ENCODE measurements at places on chromosomes 6 and 20.
A peak's percentile ranks its signal among the peaks of the same experiment; 100 is the strongest.

GRCh38 chr6:107776415-107776814 is 47.7 kb downstream of the SCML4 start:
- DNase-seq: no peak

DNA sequence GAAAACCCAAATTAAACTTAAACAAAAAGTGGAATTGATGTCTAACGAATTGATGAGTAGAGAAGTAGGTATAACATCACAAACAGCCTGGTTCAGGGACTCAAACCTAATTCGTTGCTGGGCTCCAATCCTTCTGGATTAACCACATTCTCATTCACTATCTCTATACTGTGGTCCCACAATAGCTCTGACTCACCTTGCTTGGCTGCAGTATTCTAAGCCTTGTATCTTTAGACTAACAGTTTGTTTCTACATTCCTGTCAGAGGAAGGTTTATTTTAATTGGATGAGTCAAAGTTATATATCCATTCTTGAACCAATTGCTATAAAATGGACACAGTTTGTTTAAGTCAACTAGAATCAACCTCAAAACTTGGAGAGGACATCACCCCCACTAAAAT is 530.5 kb upstream of the PTCHD4 start:
- DNase-seq: no peak

- no peak for DNase-seq
Measured at GRCh38 chr6:134002821-134003220, 49.6 kb downstream of the SLC2A12 start.

DNA sequence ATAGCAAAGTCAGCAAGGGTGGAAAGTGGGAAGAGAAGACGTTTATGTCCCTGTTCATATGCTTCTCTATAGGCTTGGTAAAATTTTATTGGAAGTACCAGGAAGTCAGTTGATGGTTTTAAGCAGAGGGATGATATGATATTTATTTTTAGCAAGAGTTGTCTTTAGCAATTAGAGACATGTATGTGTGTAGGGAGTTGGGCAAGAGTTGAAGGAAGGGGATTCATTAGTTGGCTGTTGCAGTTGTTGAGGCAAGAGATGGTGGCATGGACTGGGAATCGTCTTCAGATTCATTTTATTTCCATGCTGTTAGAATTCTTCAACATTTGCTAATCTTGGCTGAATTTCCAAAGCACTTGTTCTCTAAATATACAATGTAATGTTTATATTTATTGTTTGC is 85.6 kb downstream of the QKI start:
- no peak for DNase-seq

DNA sequence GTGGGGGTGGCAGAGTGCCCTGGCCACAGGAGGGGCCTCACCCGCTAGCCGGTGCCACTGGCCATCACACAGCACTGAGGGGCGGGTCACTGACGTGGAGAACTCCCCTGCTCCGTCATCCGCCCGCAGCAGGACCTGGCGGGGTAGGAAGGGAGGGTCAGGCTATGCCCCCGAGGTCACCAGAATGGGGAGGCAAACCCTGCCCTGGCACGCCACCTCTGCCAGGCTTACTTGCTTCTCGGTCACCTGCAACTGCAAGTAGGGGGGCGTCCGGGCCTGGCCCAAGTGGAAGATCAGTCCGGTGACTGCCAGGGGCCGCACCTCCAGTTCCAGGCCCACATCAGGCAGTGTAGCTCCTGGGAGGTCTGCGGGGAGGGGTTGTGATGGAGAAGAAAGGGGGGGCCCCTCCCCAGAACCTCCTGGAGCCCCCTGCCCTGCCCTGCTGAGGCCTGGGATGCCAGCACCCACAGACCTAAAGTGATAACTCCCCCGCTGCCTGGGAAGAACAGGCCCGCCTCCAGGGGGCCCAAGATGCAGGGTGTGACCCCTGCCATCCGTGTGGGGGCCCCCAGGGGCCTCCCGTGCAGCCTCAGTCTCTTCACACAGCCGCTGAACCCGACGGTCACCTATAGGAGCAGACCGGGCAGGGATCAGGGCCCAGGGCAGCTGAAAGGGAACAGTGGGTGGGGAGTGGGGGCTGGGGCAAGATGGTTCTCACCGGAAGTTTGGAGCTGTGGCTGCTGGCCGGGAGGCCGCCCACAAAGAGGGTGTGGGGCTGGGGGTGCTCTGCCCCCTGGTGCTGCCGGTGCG is 7.4 kb downstream of the ADRM1 start:
- no peak for DNase-seq

GRCh38 chr6:70489364-70489763 is 76.1 kb downstream of the FAM135A start:
- no peak for DNase-seq

DNA sequence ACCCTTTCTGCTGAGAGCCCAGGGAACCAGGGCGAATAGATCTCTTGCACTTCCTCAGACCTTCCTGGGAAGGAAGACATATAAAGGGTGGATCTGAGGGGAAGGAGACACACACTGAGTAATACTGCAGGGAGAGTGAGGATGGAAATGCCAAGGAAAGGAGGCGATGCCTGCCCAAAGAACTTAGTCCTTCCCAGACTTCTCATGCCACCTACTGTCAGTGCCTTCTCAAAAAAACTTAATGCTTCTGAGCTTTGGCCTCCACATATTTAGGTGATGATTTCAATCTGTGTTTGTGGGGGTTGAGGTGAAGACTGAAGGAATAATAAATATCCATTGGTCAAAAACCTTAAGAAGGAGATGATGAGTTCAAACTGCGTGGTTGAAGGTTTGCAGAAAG is 9.7 kb downstream of the BTN3A1 start:
- no peak for DNase-seq

DNA sequence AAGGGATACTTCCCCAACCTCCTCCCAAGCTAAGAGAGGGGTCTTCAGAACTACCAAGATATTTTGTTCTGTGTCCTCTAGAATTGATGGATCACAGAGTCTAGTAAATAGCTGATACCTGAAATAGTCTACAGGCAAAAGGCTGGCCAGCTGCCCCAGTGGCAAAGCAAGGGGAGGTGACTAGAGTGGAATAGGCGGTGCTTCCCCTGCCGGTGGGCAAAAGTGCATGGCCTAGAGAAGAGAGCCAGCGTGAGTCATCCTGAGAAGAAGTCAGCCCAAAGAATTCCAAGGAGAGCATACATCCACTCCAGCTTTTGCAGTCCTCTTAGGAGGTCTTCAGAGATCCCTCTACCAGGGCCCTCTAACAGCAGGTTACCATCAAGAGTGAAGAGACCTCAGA is 14.7 kb downstream of the DPPA5 start:
- DNase-seq: no peak

GRCh38 chr20:42678895-42679294 is 510.8 kb downstream of the PTPRT start:
- no peak for DNase-seq

DNA sequence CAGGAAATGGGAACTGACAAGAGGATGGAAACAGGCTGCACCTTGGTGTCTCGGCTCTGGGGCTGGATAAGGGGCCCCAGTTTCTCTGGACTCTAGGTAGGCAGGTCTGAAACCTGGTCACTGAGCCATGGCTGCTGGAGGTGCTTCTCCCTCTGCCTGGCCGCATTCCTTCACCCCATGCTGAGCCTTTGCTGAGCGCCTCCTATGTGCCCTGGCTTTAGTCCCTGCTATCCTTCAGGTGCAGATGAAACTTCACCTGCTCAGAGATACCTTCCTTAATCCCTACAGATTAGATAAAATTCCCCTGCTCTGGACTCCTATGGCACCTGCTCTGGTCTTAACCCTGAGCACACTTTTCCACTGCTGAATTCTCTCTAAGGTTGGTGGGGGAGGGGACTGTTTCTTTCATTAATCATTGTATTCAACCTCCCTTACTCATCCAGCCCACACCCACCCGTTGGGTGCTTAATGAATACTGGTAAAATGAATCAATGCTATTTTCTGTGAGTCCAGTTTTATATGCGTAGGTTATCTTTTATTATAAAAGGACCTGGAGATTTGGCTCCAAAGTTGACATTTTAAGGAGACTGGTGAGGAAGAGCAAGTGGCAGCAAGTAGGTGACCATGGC is 19.3 kb downstream of the MYLK4 start:
- DNase-seq: no peak

GRCh38 chr6:166595061-166595780 is 8.7 kb upstream of the RAMACL start:
- DNase-seq: no peak

DNA sequence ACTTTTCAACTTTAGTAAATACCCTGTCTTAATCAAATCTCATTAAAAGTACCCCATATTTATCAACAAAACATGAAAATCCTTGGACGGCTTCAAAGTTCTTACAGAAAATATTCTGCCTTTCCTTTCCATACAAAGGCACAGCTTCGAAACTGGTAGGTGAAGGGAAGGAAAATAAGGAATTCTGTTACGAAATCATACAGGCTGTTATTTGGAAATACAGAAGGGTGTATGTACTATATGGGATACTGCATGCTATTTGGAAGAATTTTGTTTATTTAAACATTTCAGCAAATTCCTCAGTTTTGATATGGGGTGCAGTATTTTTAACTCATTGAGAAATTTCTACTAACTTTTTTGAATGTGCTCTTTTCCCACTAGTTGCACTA is 138.4 kb upstream of the BTN3A2 start:
- no peak for DNase-seq

- DNase-seq: peak; percentile 60
Measured at GRCh38 chr6:82251942-82252341, 4.4 kb upstream of the IBTK start.

- no peak for DNase-seq
Measured at GRCh38 chr6:13500264-13500663, 12.9 kb upstream of the GFOD1 start.

GRCh38 chr6:20661721-20662120 is 127.5 kb downstream of the CDKAL1 start:
- no peak for DNase-seq

- DNase-seq: no peak
Measured at GRCh38 chr20:18638768-18639167, 50.9 kb downstream of the DTD1 start.

- DNase-seq: no peak
Measured at GRCh38 chr20:48630342-48631075, 197.3 kb downstream of the PREX1 start.

GRCh38 chr6:41874741-41875140 is 20.4 kb downstream of the USP49 start:
- no peak for DNase-seq

DNA sequence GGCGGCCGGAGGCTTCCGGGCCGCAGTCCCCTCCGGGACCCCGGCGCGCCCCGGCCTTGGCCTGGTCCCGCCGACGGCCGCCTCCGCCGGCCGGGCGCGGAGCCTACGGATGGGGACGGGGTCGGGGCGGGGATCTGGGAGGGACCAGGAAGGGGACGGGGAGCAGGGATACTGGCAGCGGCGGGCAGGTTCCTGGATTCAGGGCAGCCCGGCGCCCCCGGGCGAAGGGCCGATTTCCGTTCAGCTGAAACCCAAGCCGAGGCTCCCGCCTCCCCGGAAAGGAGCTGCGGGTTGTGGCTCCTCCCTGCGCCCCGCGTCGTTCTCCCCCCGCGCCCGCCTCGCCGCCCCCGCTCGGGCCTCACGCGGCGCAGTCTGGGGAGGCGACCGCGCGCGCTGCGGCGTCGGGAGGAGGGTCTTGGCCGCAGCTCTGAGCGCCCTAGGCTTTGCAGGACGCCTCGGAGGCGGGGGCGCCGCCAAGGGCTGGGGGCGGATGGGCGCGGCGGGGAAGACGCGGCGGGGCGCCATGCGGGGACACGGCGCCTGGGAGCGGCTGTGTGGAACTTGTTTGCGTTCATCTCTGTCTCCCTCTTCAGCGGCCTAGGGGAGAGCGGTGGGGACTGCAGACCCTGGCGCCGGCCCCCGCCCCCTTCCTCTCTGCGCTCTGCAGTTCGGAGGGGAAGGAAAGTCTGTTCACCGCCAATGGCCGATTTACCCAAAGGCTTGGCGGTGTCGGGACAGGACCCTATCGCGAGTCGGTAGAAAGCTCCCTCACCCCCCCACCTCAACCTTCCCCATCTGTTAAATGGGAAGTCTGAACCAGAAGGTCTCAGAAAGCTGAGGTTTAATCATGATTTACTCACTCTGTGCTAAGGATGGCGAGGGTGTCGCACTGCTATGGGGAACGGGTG is 22.7 kb upstream of the TMEM181 start:
- DNase-seq: no peak

- DNase-seq: no peak
Measured at GRCh38 chr6:156599366-156599765, 177.8 kb upstream of the ARID1B start.

GRCh38 chr20:43545837-43546578 is 12.8 kb upstream of the SGK2 start:
- DNase-seq: no peak

DNA sequence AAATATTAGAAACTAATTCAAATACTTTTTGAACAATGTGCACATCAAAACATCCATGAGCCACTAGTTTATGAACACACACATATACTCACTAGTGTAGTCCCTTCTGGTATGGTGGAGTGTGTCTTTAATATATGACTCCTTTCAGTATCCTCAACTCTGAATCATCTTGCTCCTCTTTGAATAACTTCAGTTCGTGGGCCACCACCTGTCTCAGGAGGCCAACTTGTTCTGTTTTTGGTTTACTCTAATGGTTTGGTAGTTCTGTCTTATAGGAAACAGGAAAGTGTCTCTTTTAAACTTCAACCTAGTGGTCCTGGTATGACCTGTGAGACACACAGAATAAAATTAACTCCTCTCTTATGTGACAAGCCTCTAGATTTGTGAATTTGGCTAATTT is 55.6 kb downstream of the ZNF292 start:
- no peak for DNase-seq

DNA sequence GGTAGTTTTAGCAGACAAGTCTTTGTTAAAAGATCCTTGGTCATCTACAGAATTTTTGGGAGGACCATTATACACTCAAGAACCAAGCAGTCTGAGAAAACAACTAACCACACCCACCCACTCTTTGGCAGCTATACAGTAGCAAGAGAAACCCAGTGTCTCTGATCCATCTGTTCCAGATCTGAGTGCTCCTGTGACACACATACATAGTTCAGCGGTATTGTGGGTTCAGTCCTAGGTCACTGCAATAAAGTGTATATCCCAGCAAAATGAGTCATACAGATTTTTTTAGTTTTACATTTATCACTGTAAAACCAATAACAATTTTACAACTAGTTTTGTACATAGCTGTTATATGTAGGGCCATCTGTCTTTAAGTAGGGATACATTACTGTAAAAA is 47.4 kb upstream of the PAK5 start:
- DNase-seq: no peak

GRCh38 chr6:81864124-81864523 is 111.6 kb upstream of the TENT5A start:
- no peak for DNase-seq

DNA sequence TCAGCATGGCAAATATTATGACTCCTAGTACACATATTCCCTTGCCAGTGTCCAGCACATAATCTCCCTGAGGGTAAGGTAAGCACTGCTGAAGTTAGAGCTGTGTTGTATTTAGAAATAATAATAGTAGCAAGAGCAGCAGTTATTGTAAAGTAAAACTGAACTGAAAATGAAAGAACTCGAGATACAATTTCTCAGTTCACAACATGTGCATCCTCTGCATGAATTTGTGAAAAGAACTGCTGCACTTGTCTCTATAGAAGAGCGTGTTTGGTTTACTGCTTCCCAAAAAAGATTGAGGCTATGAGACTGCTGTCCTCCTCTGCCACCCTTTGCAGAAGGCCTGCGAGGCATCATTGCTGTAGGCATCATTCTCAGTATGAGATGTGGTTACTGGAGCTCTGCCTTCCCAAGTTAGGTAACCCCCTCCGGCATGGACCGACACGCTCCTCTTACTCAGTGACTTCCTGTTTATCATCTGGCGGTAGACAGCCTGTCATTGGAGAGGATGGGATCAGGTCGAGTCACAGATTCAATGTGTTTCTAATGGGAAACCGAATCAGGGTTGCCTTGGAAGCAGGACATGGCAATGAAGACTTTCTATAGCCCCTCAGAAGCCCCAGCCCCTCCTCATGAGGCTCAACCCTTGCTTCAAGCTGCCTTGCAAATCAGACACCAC is 48.1 kb downstream of the SLC24A3 start:
- no peak for DNase-seq

- no peak for DNase-seq
Measured at GRCh38 chr6:138774370-138774769, 801 bp downstream of the CCDC28A start.

Data from kidney capillary endothelial cell (primary cell).